ENCODE measurements at places on chromosomes 7 and 10.

DNA sequence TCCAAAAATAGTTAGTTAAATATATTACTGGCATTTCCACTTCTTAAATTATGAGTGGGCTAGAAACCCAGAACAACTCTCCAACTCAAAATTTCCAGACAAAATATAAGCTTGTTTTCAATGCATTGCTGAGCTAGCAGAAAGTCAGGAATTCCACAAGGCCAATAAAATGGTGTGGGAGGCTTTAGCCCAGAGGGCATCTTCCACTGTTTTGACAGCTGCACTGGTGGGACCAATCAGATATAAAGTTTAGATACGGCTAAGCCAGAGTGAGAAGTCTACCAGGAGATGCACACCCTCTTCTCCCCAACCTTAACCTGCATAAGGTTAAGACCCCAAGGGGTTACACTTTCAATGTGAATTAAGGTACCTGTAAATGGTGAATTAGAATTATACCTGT lies 76.6 kb downstream of the AMPH start:
- DNase-seq, result no peak

DNA sequence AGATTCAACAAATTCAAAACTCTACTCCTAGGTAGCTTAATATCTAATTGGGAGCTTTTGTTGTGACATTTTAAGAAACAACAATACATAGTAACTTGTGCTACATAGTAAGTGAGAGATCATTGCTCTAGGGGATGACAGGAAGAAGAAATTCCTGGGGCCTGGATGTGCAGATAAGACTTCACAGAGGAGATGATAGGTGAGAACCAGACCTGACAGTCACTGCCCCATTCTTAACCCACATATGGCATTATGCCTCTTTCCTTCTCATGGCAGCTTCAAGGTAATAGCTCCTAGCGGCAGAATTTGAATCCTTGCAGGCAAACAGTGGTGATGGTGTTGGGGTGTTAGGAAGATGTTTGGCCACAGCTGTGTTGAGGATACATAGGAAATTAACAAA lies 233.6 kb downstream of the VTI1A start:
- no peak for DNase-seq

DNA sequence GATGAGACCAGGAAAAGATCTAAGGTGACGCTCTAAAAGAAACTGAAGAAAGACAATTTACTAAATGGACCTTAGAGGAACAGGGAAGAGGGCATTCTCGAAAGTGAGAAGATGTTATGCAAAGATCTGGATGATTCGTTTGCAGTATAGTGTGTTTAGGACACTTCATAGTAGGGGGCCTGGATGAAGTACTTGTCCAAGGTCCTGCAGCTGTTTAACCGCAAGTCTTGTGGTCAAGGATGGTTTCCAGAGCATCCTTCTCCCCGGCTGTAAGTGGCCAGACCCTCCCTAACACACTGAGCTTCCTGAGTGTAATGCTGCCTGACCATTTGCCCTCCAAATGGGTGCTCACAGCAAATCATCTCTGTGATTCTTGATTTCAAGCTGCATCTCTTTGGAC lies 101.6 kb downstream of the XPNPEP1 start:
- no peak for DNase-seq

DNA sequence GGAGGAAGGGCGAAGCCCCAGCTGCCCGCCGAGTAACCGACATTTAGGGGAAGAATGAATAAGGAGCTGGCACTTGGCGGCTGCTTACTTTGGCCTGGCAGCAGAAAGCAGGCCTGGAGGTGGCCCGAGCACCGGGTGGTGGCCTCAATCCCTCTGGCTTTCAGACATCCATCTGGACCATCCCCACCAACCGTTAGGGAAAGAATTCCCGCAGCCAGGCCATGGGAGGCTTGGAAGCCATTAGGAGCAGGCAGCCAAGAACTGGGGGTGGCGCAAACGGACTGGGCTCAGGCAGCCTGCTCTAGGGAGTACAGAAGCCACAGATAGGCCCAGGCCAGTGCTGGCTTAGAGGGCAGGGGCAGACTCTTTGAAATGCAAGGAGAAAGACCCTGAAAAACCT lies 132.7 kb downstream of the NEURL1 start:
- no peak for DNase-seq

DNA sequence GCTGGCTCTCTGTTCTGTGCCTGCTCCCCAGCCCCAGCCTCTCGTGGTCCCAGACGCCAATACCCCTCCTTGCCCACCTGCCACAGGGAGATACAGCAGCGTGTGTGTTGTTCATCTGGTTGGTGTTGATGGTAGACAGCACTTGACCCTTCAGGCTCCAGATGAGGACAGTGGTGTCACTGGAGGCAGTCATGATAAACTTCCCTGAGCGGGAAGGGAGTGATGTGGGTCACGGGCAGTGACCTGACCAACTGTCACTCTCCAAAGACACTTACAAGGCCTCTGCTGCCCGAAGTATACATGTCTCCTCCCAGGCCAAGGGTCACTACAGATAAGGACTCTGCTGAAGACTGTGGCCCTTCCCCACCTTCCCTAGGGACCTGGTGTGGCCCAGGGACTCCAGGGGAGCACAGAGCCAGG lies 5.6 kb downstream of the TBL2 start:
- no peak for DNase-seq

DNA sequence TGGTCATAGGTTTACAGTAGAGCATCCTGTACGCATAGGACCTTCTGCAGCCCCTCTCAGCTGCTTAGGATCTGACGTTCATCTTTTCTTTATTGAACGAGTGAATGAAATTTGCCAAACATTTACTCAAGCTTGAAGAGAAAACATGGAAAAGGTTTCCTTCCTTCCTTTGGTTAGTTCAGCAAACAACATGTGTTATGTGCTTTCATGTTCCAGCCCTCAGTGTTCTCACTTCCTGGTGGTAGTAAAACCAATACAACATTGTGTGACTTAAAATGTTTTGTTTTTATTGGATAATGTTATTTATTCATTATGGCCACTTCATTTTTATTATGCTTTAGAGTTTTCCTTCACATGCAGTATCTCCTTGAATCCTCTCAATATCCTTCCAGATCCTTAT lies 1.4 kb upstream of the CDCA7L start:
- no peak for DNase-seq

DNA sequence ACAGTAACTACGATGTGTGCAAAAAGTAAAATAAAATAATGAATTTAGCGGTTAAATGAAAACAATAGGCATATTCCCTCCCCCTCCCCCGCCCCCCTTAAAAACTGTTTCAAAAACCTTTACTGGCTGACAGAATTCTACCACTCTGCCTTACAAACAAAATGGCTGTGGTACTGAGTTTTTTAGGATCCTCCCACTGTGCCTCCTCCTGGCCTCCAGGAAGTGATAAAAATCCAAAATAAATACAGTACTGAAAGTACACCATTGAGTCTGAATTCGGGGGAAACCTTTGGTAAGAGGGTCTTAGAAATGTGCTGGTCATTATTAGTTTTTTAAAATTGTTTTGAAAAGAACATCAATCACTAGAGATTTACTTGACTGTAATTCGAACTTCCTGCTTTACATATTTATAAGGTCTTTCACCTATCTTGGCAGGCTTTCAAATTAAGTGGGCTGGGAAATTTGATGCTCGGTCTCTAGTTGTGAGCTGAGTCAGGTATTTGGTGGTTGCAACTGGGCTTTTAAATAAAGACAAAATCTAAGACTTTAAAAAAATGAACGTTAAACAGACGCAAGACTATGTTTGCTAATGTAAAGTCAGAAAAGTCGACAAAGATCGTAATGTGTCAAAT lies 32.5 kb upstream of the EPC1 start:
- DNase-seq, result no peak

DNA sequence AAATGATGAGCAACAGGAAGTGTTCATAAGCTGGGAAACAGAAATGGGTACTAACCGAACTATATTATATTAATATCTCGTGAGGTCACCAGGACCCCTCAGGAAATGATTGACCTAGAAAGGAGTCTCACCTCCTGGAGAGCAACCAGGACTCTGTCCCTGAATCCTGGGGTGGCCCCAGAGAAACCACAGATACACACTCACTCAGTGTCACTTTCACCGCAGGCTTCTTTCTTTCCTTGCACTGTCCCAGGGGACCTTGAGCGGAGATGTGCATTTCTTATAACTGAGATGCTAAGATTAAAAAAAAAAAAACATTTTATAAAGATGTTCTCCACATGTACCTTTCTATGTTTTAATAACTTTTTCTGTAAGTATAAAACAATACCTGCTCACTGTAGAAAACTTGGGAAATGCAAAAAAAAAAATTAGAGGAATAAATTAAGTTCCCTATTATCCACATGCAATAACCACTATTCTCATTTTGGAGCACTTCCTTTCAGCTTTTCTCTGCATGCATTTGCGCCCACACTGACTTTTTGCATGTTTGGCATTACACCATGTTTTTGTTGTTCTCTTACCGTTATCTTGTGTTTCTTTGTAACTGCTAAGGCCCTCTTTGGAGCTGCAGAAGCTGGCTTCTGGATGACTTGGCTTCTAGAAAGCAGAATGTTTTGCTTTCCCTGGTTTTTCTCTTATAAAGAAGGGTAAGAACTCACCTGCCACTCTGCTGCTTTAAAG lies 15.0 kb downstream of the NOD1 start:
- no peak for DNase-seq

DNA sequence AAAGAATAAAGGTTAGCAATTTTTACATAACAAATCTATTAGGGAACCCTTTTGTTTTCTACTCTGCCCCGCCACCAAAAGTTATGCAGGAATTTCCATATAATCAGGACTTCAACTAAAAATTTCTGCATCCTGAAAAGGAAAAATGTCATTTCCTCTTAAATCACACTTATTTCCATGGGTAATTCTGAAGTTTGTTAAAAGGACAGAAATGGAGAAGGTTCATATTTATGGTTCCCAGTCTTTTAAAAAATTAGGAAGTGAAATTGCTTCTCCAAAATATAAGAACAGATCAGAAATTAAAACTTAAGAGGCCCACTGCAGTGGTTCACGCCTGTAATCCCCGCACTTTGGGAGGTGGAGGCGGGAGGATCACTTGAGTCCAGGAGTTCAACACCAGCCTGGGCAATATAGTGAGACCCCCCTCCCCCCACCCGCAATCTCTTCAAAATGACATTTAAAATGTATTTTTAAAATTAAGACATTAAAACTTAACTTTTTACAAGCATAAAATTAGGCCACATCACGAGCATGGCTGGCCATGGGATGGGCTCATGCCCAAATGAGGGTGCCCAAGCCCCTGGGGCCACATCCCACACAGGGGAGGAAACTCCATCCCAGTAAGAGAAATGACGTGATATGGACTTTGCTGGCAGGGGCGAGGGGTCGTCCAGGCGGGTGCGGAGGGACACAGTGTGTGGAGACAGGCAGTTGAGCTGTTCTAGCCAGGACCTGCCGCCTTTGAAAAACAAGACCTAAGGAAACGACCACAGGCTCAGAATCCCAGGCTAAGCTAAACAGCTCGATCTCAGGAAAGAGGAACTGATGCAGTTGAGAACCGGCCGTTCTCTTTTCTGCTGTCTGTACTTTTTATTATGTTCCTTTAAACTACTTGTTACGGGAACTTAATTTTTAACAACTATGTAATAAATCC lies 51.3 kb upstream of the NFE2L3 start:
- DNase-seq, result no peak

GRCh38 chr10:96991313-96991841 lies 159.3 kb downstream of the LCOR start:
- DNase-seq, result no peak

DNA sequence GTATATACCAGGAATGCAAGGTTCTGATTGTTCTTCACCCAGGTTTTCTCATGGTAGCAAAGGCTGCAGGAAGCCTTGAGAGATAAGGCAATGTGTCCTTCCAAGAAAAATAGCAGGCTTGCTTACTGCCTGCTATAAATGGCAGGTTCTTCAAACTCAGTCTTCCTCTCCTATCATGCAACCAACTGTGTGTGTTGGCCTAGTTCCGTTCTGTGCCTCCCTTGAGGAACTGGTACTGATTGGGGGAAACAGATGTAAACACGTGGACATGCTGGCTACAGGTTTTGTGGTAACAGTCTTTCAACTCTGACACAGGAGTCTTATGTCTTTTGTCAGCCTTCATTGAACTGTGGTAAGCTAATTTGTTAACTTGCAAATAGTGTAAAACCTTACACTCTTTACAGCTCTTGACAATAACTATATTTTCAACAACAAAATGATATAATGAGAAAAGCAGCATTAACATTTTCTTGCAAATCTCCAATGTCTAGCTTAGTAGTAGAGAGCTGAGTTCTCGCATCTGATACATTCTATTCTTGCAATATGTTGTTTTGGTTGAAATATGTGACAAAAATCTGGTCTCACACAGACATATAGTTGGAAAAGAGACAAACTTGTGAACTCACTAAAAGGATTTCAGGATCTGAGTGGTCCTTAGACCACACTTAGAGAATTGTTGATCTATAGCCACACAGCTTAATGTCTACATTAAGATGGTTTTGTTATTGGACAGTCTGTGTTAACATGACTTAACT lies 54.7 kb upstream of the LSM8 start:
- DNase-seq, result no peak

DNA sequence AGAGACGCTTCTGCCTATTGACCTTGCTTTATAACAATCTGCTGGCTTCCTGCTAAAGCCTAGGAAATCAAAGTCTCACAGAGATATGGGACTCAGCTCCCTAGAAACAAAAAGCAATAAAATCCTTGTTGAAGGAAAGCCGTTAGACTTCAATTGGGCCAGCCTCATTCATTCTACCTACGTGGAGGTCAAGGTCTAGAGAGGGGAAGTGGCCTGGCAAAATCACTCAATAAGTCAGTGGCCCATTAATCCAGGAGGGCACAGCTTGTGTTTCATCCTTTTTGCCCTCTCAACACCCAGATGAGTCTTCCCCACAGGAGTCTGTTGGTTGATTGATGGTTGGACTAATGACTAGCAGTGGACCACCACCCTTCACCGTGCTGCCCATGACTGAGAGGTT lies 40.5 kb upstream of the ACSL5 start:
- no peak for DNase-seq

DNA sequence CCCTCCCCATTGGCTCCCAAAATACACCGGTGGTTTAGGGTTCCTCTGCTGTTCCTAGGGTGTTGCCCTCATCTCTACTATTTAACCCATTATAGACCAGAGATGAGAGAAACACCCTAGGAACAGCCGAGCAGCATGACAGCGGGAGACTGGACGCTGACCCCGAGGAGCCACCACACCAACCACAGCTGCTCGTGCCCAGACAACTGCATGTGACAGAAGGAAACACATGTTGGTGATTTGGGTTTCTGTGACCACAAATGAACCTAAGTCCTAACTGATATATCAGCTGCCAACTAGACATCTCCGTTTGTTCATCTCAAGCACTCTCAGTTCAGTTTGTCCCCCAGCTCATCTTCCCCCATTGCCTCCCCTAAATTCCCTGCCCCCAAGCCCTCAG lies 13.4 kb downstream of the CFAP43 start:
- DNase-seq, result no peak

- DNase-seq, result no peak
These were observed 1.1 kb downstream of the SP4 start for GRCh38 chr7:21429021-21429420.

- DNase-seq, result no peak
These were observed 3.6 kb upstream of the HOXA13 start for GRCh38 chr7:27203365-27203953.

DNA sequence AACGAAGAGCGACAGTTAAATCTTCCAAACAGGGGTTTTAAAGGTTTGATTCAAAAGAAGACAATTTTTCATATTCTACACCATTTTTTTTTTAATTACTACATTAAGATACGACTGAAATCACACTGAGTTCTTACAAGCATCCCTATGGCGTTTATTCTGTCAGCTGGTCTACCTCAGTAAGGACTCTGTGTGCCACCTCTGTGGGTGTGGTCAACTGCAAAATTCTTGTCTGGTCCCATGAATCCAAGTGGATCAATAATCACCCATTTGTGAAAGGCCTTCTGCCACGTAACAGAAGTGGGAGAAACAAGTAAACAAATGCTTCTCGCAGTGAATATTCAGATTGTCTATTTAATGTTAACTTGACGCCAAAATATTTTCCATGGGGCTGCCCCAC lies 104.1 kb downstream of the GRB10 start:
- DNase-seq, result no peak

All from stimulated activated CD4-positive, alpha-beta T cell treated with anti-CD3 and anti-CD28 coated beads, Interleukin-1b, Interleukin-23, amount 100 ng/mL, for 48 hours (primary cell).